Central memory CD4-positive, alpha-beta T cell (primary cell): ENCODE measurements at places on chromosomes 3 and 15.

DNA sequence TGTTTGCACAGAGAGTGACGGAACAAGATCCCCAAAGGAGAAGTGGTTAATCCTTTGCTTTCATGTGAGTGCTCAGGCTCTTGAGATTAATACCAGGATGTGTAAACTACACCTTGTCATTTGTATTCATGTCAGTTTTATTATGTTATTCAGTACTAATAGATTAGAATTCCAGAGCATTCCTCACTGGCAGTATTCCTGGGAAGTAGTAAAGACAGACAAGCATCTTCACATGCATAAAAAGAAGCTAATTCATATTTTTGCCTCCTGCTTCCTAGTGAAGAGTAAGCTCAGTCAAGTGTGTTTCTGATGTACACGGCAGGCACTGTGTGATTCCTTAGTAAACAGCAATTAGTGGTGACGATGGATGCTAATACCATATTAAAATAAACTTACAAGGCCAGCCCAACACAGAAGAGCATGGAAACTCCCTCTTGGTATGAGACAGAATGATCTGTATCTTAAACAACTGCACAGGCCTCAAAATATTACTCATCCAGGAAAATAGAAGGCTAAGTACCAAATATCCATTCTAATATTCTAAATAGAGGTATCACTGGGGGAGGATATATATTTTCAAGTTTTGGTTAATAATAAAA is 336.8 kb upstream of the MCTP2 start:
- no peak for DNase-seq

GRCh38 chr3:153629148-153629547 is 467.1 kb downstream of the RAP2B start:
- no peak for DNase-seq

DNA sequence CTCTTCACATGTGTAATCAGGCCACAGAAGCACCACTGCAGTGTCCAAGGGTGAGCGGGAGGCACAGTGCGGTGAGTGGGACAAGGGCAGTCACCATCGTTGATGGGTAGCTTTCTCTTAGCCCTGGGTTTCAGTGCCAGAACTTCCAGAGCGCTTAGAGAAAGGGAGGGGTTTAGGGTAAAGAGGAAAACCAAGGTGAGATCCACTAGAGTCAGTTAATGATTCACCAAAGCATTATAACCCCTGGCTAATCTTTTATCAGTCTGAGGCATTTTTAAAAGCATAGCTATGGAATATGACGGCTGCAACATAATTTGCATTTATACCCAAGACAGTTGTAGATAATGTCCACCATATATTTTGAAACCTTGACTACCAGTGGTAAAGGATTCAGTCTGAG is 94.8 kb downstream of the SHQ1 start:
- DNase-seq, result no peak

DNA sequence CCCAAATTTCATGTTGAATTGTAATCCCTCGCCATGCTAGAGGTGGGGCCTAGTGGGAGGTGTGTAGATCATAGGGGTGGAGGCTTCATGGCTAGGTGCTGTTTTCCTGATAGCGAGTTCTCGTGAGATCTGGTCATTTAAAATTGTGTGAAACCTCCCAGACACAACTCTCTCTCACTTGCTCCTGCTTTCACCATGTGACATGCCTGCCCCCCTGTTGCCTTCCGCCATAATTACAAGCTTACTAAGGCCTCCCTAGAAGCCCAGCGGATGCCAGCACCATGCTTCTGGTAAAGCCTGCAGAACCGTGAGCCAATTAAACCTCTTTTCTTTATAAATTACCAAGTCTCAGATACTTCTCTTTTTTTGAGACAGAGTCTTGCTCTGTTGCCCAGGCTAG is 36.0 kb downstream of the CCDC54 start:
- no peak for DNase-seq

DNA sequence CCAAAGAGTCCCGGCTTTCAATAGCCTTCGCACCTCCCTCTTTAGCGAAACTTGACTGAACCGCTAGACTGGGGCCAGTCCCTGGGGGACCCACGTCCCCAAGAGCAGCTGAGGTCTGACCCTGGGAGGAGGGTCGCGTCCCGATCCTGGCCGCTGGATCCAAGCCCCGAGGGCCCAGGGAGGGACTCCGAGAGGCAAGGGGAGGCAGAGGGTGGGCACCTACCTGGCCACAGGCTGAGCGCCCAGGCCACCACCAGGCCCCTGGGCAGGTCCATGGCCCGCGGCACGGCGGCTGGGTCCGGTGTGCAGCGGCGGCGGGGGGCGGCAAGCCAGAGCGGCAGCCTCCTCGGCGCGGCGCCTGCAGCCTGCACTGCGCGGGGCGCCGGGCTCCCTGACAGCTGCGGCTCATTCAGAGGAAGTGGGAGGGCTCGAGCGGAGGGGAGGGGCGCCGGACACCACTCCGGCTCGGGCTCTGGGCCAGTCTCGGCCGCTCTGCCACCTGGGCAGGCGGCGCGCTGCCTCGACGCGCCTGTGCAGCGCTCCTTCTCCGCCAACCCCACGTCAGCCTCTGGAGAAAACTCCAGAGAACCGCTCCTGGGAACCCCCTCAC is at the start of gene ITGA11:
Gene ITGA11 (minus strand): TSS at position 372 of the 610 bp plus-strand sequence. CDS start 97 bp downstream, at position 275.
- DNase-seq, result no peak

- DNase-seq, result no peak
These were observed 233.2 kb upstream of the TPM1 start for GRCh38 chr15:62809115-62809967.

DNA sequence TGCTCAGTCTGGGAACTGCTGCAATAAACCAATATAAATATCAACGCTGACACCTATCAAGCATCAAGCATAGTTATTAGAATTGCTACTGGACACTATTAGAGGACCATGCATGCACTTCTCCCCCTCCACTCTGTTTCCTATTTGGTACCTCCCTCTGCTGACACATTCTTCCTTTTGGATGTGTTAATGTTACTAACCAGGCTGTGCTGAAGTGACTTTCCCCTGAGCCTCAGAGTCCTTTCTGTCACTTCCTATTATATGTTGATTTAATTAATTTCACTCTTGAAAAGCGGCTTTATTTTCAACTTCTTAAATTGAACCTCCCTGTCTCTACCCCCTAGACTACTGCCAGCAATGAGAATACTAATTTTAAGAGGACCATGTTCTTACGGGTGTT is 379.1 kb downstream of the MCTP2 start:
- DNase-seq, result no peak

GRCh38 chr15:79212589-79213157 is 69.8 kb upstream of the ANKRD34C start:
- no peak for DNase-seq

GRCh38 chr3:128254967-128255366 is 101.7 kb downstream of the EEFSEC start:
- no peak for DNase-seq
